ENCODE measurements at places on chromosomes 4 and X.

- DNase-seq = no peak
These were observed 2.4 kb downstream of the OTUD4 start for GRCh38 chr4:145177906-145178538.

DNA sequence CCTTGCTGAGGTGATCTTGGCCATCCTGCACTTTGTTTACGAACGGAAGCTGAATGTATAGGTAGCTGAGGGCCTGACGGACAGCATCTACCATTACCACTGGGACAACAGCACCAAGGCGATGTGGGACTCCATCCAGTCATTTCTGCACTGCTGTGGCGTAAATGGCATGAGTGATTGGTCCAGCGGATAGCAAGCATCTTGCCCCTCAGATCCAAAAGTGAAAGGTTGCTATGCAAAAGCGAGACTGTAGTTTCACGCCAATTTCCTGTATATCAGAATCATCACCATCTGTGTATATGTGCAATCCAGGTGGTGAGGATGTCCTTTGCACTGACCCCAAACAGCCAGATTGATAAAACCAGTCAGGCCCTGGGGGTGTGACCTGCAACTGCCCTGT is 4.2 kb upstream of the PYURF start:
- DNase-seq = no peak

DNA sequence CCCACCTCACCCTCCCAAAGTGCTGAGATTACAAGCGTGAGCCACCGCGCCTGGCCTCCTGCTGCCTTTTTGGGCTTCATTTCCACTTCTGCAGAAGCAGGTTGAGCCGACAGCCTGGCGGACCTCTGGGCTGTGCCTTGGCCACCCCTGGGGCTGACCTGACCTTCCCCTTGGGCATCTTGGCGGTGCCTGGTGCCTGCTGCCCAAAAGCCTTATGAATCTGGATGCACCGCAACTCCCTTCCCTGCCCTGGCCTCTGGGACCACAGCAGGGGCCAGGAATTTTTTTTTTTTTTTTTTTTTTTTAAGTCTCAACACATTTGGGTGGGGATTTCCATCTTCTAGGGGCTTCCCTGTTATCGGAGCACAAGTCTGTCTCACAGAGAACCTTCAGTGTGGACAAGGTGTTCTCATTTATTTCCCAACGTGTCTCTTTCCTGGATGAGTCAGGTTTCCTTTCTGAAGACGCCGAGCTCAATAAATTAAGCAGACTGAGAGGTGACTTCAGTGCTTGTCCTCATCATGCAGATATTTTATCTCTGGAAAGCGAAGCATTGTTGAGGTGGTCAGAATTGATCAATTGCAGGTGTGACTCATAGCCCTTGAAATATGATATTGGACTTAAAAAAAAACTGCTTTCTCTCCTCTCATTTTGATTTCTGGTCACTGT is 79.7 kb downstream of the SHROOM2 start:
- no peak for DNase-seq

DNA sequence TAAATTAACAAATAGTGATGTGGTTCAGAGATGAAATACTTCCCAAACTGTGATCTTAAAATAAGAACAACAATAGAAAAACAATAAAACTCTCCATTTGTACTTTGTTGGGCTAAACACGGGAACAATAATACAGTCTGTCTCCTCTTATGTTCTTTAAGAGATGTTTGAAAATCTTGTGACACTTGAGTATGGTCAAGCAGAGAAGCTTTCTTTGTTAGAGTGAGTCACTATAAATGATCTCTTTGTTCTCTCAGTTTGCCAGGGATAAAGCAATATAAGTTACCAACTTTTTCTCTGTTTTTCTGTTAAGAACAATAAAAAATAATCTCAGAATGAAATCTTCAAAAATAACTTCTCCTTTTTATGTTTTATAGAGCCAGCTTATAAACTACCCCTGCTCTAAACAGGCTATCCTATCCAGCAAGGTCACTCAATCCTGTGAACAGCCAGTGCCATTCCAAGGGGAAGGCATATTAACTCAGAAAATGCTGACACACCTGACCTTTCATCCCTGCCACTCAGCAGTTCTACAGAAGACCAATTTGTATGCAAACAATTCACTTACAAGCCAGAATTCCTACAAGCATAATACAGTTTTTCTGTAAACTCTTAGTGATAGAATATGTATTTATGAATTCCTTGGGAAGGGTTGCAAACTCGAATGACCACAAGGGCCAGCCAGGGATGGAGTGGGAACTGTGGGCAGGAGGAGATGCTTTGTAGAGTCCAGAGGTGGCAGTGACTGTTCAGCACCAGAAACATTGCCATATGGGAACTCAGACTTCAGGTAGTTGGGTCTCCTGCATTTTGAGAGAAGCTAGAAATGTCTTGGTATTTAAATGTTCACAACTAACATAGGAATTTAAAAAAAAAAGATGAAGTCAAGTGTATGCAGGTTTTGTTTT is 52.2 kb downstream of the AFM start:
- no peak for DNase-seq

GRCh38 chr4:6900956-6901355 is 8.7 kb upstream of the TBC1D14 start:
- DNase-seq = no peak
